ENCODE measurements at places on chromosomes 7 and 10.

- DNase-seq, result no peak
These were observed 87.7 kb upstream of the PDK4 start for GRCh38 chr7:95684037-95684436.

GRCh38 chr10:32205670-32206069 lies 141.3 kb downstream of the EPC1 start:
- DNase-seq, result no peak

DNA sequence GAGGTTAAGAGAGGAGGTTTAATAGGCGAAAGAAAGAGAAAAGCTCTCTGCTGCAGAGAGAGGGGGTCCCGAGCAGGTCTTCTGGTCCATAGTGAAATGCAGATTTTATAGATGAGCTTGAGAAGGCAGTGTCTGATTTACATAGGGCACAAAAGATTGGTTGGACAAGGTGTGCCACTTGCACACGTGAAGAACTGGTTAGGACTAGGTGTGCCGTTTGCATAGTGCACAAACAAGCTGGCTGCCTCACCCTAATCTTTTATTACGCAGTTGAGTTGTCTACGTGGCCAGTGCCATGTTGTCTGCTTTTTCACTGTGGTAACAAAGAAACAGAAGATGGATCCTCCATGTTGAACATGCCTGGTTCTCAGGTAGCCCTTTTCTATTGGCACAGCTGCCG lies 82.6 kb downstream of the AMPH start:
- DNase-seq, result no peak

GRCh38 chr10:69541463-69541862 lies 31.8 kb downstream of the NEUROG3 start:
- DNase-seq, result no peak

All from CD8-positive, alpha-beta memory T cell (primary cell).